ENCODE measurements at places on chromosomes 12 and 14.

DNA sequence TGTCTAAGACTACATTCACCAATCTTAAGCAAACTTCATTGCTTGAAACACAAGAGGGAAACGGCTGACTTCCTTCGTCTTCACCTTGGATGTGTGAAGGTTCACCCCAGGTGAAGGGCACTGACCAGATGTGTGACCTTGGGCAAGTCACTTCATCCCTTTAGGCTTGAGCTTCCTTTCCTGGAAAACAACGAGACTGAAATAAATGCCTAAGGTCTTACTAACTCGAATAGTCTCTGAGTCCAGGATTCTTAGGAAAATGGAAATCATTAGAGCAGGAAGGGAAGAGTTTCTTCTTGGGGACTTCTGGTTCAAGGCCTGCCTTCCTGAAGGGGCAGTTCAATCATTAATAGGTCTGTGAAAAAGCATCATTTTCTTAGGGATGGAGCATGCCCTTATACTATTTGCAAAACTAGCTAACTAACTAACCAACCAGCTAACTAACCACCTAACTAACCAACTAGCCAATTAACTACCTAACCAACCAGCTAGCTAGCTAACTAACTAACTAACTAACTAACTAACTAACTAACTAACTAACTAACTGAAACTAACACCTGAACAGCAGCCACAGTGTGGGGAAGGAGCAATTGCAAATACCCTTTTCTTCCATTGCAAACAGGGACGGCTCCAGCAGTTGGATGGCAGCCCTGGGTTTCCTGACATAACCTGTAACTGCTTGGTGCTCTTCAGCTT lies 31.5 kb upstream of the EMP1 start:
- no peak for DNase-seq

DNA sequence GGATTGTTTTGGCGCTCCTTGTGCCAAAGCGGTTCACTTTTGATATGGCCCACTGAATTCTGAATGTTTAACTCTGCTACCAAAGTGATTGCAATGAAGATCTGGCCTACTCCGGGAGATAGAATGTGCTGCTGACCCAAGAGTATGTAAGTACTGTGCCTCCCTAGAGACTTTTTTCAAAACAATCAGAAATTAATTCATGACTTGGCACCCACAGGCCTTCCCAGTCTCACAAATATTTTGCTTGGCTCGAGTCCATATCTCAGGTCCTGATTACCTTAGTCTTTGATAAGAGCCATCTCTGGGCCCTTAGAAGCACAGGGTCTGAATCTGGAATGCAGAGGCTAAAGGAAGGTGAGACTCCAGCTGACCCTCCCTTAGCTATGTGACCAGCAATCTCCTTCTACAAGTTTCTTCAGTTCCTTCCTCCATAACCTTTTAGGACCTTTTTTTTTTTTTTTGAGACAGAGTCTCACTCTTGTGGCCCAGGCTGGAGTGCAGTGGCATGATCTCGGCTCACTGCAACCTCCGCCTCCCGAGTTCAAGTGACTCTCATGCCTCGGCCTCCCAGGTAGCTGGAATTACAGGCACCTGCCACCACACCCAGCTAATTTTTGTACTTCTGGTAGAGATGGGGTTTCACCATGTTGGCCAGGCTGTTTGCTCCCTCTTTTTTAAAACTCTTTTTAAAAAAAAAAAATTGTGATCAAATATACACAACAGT lies 49.5 kb upstream of the METAP2 start:
- DNase-seq = no peak

- no peak for DNase-seq
These were observed at the start of gene PMCH for GRCh38 chr12:102197789-102198188. Gene PMCH, minus strand, starts transcription at chr12:102197833. Its CDS starts 63 bp downstream, at chr12:102197770.

GRCh38 chr12:52433501-52434080 lies 580 bp downstream of the KRT75 start:
- no peak for DNase-seq

DNA sequence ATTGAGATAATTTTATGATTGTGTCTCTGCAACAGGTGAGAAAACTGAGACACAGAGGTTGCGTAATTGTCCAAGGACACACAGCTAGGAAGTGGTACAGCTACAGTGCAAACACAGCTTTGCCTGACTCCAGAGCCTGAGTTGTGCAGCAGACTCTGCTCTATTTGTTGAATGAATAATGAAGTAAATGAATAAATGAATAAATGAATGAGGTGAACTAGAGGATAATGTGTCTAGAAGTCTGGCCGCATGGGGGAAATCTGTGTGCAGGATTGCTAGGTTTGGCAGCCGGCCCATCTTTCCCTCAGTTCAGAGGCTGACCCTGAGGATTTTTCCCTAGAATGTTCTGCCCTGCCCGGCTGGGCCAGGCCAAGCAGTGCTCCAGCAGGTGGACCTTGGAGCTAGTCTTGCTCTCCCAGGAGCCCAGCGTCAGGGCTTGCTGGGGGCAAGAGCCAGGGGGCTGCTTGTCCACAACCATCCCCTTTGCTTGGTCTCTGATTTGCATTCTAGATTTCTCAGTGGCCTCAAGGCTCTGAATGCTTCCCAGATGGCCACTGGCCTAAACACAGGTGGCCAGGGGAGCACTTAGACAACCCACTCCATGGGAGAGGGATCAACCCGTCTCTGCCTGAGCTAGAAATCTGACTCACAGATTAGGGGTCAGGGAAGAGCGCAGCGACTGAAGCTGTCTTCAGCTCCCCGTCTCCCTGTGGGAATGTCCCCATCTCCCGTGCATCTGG lies 225.2 kb downstream of the C12orf75 start:
- no peak for DNase-seq

DNA sequence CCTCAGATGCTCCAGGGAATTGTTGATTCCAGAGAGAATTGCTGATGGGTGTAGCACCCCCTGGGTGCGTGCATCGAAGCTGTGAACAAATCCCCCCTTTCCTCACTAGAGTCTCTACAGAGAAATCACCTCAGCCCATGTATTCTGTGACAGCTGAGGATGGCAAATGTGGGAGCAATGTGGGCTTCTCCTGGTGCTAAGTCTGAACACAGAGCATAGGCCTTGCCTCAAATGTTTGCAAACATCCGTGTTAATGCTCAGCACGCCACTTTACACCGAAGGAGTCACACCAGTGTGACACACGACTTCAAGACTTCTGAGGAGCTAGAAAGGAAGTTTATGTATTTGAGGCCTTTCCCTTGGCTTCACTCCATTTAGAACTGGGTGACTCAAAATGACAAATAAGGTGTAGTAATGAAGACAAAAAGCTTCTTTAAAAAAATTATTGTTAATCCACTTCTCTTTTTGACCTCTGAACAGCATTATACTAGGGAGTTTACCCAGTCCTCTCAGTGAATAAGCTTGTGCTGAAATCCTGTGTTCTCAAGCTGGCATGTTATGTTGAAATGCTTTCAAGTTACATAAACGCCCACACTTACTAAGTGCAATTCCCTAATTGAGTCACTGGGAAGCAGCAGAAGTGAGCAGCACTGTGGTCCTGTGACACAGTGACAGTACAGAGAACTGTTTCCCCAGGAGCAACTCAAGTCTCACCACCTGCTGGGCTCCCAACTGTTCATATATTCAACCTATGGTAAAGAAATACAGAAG lies 92.9 kb downstream of the FAR2 start:
- DNase-seq = no peak

- DNase-seq = no peak
These were observed 29.6 kb downstream of the MTHFD1 start for GRCh38 chr14:64417771-64418125.

- DNase-seq = no peak
These were observed 349.9 kb upstream of the PDE3A start for GRCh38 chr12:20018406-20018805.

GRCh38 chr12:57549909-57550640 lies at the start of gene KIF5A:
Gene KIF5A, plus strand, starts transcription at chr12:57550044. Its CDS starts 228 bp downstream, at chr12:57550272.
- peak; percentile 2 for DNase-seq

GRCh38 chr14:75515629-75515996 lies 6.7 kb upstream of the BATF start:
- DNase-seq = no peak

GRCh38 chr14:35818346-35819115 lies 7.6 kb upstream of the BRMS1L start:
- DNase-seq = no peak

DNA sequence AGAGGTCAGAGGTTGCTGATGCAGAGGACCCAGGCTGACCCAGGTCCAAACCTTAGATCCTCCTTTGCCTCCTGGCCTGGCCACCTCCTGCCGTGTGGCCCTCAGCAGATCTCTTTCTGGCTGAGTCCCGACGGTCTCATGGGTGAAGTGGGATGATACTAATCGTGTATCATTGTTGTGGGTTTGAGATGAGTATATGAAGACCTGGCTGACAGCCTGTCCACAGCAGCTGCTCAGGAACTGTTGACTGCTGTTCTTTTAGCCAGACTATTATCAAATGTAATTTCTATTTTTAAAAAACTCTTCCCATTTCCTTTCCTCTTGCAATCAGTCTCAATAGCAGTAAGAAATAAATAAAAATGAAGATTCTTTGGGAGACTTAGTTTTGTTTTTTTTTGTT lies 45.6 kb downstream of the ANKRD9 start:
- no peak for DNase-seq

- no peak for DNase-seq
These were observed 52.1 kb downstream of the LRCOL1 start for GRCh38 chr12:132558042-132558856.

DNA sequence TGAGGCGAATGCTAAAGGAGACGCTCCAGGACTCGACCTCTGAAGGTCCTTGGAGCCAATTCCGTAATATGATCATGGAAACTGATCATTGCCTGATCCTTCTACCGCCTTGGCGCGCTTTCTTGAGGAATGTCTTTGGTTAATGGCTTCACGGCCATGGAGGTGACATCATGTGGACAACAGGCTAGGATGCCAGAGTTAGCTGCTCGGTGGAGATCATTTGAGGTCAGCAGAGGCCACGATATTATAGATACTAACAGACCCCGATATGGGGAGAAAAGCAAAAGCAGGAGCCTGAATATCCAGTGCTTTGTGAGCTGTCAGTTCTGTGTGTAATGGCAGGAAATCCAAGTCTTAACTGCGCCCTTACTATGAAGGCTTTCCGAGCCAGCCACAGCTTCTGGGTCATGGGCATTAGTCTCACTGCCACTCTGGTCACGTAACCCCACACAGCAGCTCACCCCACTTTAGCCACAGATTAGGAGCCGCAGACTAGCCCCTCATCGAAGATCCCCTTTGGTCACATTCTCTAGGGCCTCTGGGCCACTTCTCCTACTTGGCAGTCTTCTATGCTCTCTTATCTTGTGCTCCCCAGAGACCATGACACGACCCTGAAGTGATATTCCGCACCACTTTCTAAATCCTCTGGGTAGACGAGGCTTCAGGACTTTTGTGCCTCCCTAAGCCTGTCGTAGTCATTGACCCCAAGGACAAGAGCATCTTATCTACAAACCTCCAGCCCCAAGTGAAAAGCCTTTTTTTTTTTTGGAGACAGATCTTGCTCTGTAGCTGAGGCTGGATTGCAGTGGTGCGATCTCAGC lies 724 bp upstream of the CS start:
- no peak for DNase-seq

- no peak for DNase-seq
These were observed 24.1 kb downstream of the KLRD1 start for GRCh38 chr12:10331642-10332239.

GRCh38 chr12:62520361-62520760 lies 53.7 kb downstream of the MON2 start:
- no peak for DNase-seq

- no peak for DNase-seq
These were observed 98.8 kb upstream of the GSC start for GRCh38 chr14:94868772-94869072.

DNA sequence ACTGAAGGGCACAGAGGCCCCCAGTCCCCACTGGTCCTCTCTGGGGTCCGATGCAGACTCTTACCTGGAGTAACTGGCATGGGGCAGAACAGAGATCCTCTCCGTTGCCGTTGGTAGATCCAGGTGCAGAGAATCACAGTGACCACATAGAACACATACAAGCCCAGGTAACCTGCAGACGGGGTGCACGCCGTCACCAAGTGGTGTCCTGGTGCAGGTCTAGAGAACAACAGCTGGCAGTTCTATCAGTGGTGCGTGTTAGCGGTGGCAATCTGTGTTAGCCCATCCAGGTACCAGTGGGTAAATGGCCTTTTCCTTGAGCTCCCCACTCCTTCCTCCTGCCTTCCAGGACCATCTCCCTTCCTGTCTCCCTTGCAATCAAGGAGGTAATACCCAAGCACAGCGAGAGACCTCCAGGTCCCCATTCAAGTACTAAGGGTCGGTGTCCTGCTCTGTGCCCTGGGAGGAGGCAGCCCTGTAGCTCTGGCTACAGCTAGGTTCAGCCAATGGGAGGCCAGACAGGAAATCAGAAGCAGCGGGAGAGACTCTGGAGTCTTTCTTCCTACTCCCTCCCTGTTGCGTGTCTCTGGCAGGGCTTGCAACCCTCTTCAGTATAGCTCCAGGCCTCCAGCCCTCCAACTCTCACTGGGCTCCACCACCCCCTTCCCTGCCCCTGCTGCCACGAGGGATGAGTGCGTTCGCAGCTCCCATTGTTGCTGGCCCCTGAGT lies 15.8 kb downstream of the SLC8B1 start:
- no peak for DNase-seq

DNA sequence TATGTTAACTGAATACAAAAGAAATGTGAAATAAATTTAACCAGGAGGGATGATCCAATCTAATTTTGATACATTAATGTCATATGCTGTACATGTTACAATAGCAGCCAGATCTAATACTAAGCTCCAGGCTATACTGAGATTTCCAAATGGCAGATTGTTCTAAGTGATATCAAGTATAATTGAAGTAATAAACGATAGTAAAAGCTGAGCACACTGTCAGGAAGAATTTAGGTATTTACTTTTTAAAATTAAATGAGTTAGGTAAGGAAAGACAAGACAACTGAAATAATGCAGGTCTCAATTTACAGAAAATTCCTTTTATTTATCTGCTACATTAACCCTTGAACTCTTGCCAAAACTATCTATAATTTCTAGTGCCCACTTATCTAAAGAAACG lies 39.9 kb downstream of the INSM2 start:
- no peak for DNase-seq

DNA sequence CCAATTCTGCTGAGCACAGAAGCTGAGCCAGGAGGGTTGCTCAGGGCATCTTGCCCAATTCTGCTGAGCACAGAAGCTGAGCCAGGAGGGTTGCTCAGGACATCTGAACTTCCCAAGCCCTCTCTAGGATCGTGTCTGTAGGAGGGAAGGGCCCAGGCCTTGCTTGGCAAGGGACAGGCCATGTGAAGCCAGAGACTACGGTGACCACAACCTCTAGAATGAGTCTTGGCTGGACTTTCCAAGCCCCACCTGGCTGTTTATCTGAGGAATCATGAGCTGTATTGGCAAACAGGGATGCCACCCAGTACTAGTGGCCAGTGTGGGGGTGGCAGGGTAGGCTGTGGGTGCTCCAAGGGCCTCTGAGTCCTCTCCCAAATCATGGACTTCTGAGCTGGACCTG lies 7.7 kb upstream of the SERPINA6 start:
- no peak for DNase-seq
